Activated T-cell treated with anti-CD3 and anti-CD28 coated beads, Interleukin-2, amount 50 U/mL, for 72 hours (primary cell): ENCODE measurements at places on chromosomes 7 and 10. TPM values are rescaled to one million over a fixed set of nuclear protein-coding genes. Genes with fewer than 3 reads are reported as not detected.
A peak's percentile ranks its signal among the peaks of the same experiment; 100 is the strongest.

DNA sequence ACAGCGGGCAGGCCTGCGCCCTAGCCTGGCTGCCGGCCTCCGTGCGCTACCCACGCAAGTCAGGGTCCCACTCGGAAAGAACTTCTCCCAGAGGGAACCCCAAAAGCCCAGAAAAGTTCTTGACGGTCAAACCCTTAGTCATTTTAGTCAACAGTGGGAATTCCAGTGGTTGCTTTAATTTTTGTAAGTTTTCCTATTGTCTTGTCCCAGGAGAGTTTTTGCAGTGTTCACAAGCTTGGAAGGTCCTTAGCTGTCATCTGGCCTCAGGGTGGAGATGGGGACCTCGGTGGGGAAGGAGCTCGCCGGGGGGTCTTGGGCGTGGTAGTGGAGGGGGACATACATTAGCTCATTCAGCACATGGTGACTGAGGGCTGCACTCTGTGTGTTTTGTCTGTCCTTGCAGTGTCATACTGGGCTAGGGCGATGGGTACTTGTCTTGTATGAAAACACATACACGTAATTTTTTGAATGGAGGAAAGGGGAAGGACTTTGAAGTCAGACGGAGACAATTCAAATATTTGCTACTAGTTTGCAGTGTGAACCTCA is 736 bp downstream of the MINDY4 start:
- peak; percentile 19 for DNase-seq

DNA sequence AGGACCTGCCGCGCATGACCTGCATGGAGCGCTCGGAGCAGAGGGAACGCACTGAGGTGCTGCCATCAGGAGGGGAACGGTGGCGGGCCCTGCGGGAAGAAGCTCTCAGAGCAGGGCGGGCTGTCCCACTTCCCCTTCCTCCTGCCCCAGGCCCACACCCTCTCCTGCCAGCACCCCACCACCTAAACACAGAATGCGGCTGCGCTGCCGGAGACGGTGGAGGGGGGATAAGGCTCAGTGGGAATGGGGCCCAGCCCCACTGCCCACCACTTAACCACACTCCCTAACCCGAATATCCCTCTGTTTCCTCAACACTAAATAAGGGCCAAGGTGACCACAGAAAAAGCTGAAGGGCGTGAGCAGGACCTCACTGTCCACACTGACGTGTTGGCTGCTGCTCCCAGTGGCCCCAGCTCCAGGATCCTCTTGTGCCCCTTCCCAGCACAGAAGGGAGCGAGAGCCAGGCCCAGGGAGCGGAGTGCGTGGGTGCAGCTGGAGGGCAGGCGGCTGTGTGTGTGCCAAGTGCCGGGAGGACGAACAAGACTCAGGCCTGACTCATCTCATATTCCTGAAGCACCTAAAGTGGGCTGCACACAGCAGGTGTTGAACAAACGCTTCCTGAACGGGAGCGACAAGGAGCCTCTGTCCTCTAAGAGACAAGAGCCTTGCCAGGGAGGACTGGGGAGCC is 116.8 kb downstream of the MAD1L1 start:
- no peak for DNase-seq

GRCh38 chr10:104328646-104328895 is 9.7 kb downstream of the ITPRIP start:
- no peak for DNase-seq

- no peak for DNase-seq
Observed at GRCh38 chr7:110626414-110626813, 464.5 kb upstream of the LRRN3 start.

The COMTD1 gene
- total RNA-seq, result 26.7 TPM

The CYP2C9 gene
- total RNA-seq, result not detected

The IGFBP1 gene
- total RNA-seq, result not detected
